ENCODE measurements at places on chromosomes 3 and 15.
A peak's percentile ranks its signal among the peaks of the same experiment; 100 is the strongest.

- no peak for DNase-seq
Observed at GRCh38 chr3:155941354-155941753, 70.9 kb downstream of the GMPS start.

GRCh38 chr3:18989237-18989795, 159.0 kb upstream of the KCNH8 start:
- DNase-seq = peak; percentile 31

- no peak for DNase-seq
Observed at GRCh38 chr3:24521420-24522145, 26.9 kb upstream of the THRB start.

- DNase-seq = no peak
Observed at GRCh38 chr3:25697553-25697952, 32.8 kb upstream of the TOP2B start.

- no peak for DNase-seq
Observed at GRCh38 chr3:74165211-74165610, 449.2 kb downstream of the CNTN3 start.

- DNase-seq = peak; percentile 31
Observed at GRCh38 chr3:197458179-197458707, 97.5 kb downstream of the BDH1 start.

- DNase-seq = no peak
Observed at GRCh38 chr3:172159376-172159775, 120.0 kb downstream of the FNDC3B start.

- peak; percentile 67 for DNase-seq
Observed at GRCh38 chr3:158659454-158660237, 12.8 kb downstream of the LXN start.

GRCh38 chr3:23175341-23176083, 27.6 kb upstream of the UBE2E2 start:
- DNase-seq = no peak

DNA sequence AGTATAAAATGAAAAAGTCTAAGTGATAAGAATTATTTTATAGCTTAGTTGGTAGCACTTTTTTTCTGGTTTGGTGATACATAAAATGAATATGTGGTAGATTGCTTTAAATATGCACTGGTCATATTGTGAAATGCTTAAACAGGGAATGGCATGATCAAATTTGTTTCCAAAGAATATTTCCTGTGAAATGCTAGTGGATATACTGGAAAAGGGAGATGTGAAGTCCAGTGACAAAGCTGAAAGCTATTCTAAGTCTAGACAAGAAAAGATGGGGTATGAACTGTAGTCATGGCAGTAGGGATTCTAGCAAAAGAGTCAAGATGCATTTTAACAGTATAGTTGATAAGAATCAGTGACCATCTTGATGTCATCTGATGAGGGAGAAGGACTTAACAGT, 98.9 kb upstream of the MME start:
- DNase-seq = no peak

GRCh38 chr15:53400986-53401385, 358.5 kb downstream of the WDR72 start:
- no peak for DNase-seq

GRCh38 chr3:152243721-152244516, 24.8 kb upstream of the MBNL1 start:
- peak; percentile 56 for DNase-seq

DNA sequence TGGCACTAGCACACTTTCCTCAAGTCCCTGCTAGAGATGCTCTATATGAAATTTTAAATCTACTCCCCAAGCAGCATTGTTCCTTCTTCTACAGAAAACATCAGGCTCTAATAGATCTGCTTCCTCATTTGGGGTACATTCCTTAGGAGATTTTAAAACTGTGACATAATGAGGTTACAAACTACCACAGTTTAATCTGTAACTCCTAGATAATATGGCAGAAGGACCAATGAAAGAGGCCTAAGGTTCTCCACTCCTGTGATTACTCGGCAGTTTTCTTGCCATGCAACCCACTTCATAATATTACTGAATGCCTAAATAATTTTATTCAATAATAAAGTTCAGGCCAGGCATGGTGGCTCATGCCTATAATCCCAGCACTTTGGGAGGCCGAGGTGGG, 16.1 kb downstream of the ZNF106 start:
- no peak for DNase-seq

GRCh38 chr15:89089316-89090230, 1.3 kb downstream of the ABHD2 start:
- no peak for DNase-seq

DNA sequence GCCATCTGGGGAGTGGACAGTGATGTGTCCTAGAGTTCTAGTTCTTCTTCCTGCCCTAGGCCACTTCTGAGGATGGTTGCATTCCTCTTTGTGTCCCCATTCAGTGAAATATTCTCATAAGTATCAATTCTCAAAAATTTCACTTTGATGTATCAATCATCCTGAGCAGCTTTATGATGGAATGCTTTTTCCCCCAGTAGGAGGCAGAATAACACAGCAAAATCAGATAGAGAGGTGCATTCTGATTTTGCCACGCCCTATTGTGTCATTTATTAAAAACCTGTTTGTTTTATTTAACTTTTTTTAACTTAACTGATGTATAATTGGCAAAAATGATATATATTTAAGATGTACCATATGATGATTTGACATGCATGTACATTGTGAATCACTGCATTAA, 656.0 kb upstream of the GRM7 start:
- no peak for DNase-seq

DNA sequence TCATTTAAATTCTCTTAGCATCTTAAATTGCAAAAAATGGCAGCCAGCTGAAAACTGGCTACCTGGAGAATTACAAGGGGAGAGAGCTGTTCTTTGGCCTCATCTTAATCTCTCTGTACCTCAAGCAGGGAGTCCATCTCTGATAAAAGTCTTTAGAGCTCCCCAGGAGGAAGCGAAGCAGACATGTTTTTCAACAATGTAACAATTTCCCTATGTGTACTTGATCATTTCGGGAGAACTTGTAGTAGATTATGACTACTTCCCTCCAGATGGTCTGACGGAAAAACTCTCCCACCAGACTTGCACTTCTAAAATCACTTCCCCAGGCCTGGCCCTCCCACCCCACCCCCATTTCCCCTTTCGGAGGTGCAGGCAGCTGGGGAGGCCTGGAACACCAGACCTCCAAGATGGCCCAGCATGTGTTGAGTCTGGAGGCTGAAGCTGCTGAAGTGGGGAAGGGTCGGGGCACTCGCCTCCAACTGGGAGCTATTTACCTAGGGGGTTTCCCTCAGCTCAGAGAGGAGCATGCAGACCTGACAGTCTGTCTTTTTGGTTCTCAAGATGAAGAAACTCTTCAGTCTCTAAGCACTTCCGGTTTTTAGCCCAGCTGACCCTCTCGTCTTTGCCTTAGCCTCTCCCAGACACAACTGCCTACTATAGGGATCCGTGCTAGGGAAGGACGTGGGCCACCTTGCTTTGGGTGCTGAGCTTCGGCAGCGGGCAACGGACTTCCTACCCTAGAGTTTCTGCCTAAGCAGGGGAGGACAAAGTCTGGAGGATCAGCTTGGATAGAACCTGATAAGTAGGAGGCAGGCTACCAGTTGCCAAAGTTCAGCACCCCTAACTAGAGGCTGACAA, 164.0 kb upstream of the TBL1XR1 start:
- DNase-seq = no peak

Measured in activated CD4-positive, alpha-beta T cell treated with anti-CD3 and anti-CD28 coated beads, Interleukin-2, amount 50 U/mL, for 16 hours (primary cell).